ENCODE measurements at places on chromosomes 1 and 21. TPM values are rescaled to one million over a fixed set of nuclear protein-coding genes. Genes with fewer than 3 reads are reported as not detected.

Gene TBX15
- 0.12 TPM for total RNA-seq

Gene DPT
- not detected for total RNA-seq

Gene LCE2B
- not detected for total RNA-seq

Gene TEDDM1
- total RNA-seq = not detected

Gene MAEL
- not detected for total RNA-seq

Gene SLFNL1
- 0.82 TPM for total RNA-seq

Gene HES2
- total RNA-seq = not detected

Gene PYHIN1
- total RNA-seq = 35.4 TPM

DNA sequence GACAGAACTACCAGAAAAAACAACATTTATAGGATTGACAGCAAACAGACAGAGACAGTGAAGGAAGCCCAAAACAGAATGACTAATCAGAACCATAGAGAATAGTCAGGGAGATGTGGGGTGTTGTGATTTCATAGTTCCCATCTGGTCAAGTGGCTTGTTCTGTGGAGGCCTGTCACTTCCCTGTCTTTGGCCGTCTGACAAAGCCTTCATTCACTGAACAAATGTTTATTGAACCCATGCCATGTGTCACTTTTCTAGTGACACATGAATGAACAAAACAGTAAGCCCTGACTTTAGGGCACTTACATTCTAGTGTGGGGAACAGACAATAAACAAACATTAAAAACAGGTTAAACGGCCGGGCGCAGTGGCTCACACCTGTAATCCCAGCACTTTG is 3.2 kb upstream of the SRRM1 start:
- no peak for DNase-seq

DNA sequence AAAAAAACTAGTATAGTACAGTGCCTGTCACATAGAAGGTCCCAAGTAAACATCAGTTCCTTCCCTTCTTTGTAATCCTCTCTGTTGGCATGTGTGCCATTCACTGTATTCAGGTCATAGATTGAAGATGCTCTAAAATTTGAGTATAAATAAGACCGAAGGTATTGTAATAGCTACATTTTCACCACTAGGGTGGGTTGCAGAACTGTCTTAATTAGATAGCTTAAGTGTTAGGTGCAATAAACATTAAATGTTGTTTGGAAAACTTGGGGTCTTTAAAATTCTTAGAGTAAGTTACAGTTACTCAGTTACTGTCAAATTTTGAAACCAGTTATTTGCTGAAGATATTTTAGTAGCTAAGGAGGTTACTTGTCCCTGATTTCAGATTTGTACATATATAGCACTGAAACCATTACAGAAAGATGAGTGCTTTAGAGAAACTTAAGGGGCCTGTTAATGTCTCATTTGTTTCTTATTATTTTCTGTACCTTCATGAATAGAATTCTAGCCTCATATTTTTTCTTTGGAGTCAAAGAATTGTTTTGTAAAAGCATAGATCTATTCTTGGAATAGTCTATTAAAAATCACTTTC is 24.3 kb downstream of the PER3 start:
- DNase-seq = no peak

- no peak for DNase-seq
Measured at GRCh38 chr1:177932123-177932522, 37.7 kb downstream of the SEC16B start.

- DNase-seq = no peak
Measured at GRCh38 chr1:160197231-160197630, 6.9 kb downstream of the CASQ1 start.

DNA sequence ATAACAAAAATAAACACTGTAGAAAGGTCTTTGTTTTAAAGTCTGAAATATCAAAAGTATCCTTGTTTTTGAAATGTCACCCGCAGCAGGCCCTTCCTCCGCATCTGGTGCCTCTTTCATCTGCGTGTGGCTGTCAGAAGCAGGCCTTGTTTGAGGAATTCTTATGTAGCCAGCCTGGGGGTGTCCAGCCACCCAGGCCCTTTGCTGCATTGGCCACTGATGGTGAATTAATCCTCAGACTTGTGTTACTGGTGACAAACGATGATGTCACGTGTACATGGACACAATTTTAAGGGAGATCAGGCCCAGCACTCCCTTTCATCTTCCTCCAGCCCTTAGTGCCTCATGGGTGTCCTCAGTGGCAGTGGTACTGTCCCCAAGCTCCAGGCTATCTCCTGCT is 208.0 kb upstream of the GALNT2 start:
- DNase-seq = no peak

GRCh38 chr21:28554660-28555475 is 437.8 kb downstream of the LTN1 start:
- DNase-seq = no peak

GRCh38 chr1:21868941-21869454 is 56.9 kb downstream of the LDLRAD2 start:
- DNase-seq = no peak

GRCh38 chr1:84961316-84961715 is 35.6 kb downstream of the MCOLN2 start:
- DNase-seq = no peak

GRCh38 chr1:37262439-37263170 is 211.8 kb upstream of the ZC3H12A start:
- DNase-seq = no peak

Data from T-cell (primary cell).